Hippocampal formation (tissue), 2 donors: ENCODE measurements at places on chromosomes 1 and 21.
A peak's percentile ranks its signal among the peaks of the same experiment; 100 is the strongest.

DNA sequence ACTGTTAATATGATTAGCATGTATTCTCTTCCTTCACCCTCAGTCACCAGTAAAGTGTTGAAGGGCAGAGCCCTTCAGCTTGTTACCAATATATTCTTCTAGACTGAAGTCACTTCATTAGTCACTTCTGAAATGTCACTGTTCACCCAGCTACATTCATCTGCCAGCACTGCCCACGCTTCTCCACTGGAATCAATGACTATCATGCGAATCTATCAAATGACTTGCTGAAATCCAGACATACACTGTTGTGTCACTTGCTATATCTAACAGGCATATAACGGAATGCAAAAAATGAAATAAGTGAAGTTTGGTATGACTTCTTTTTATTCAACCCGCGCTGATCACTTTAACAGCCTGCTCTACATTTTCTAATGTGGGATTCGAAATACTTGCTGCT is 16.1 kb downstream of the FH start:
- DNase-seq = no peak

- DNase-seq = no peak
These were observed 153.3 kb downstream of the TOMM20 start for GRCh38 chr1:234975122-234975940.

DNA sequence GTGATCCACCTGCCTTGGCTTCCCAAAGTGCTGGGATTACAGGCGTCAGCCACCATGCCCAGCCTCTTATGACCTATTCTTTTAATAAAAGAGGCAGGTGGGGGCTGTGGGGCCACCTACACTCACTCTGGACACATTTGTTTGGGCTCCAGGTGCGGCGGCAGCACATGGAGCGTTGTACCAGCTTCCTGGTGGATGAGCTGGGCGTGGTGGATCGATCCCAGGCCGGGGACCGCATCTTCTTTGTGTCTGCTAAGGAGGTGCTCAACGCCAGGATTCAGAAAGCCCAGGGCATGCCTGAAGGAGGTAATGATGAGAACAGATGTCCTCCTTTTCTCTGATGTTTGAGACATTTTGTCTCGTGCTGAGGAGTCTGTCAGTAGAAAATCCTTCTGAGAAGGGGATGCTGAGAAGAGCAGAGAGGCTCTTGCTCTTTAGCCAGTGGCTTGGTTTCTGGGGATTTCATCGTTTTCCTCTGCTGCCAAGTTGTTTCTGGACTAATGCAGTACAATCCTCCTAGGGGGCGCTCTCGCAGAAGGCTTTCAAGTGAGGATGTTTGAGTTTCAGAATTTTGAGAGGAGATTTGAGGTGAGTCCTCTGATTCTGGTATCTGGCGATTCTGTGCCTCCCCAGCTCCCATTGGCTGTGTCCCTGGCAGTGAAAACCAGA is 17.9 kb upstream of the MIIP start:
- DNase-seq = peak; percentile 24

GRCh38 chr1:151799179-151800022 is 5.8 kb downstream of the LINGO4 start:
- no peak for DNase-seq

DNA sequence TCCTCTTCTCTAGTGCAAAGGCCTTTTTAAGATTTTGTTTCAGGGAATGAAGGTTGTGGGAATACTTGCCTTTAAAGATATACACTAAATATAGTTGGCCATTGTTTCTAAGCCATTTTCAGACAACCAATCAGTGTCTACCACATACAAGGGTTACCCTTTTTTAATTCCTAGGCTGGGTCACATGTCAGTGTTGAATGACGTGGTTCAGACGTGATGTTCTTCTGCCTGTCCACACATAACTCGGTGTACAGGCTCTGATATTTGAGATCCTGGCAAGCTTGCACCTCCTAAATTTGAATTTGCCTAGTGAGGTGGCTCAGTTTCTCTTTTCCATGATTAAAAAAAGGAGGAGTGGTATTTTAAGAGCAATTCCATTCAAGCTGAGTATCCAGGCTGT is 38.8 kb downstream of the DTL start:
- DNase-seq = no peak

- DNase-seq = no peak
These were observed 43.2 kb downstream of the GJA5 start for GRCh38 chr1:147717051-147717705.

GRCh38 chr1:228507961-228508652 is 20.9 kb downstream of the RNF187 start:
- DNase-seq = no peak

GRCh38 chr1:238370599-238370998 is 479.9 kb upstream of the ZP4 start:
- DNase-seq = no peak

DNA sequence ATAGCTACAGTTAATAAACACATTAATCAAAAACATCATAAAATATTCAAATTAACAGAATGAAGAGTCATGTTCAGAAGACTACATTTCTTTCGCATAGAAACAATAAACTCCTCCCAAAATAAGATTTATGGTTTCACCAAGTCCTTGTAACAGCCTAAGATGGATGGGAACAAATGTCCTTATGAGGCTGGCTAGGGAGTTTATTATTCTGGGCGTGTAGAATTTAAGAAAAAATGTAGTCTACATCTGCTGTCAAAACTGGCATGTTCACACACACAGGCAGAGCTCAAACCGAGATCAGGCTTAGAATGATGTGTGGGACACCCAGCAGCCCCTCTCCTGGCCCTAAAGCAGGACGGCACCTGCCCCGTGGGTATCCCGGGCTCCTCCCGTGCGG is 101.1 kb downstream of the NPHP4 start:
- no peak for DNase-seq

DNA sequence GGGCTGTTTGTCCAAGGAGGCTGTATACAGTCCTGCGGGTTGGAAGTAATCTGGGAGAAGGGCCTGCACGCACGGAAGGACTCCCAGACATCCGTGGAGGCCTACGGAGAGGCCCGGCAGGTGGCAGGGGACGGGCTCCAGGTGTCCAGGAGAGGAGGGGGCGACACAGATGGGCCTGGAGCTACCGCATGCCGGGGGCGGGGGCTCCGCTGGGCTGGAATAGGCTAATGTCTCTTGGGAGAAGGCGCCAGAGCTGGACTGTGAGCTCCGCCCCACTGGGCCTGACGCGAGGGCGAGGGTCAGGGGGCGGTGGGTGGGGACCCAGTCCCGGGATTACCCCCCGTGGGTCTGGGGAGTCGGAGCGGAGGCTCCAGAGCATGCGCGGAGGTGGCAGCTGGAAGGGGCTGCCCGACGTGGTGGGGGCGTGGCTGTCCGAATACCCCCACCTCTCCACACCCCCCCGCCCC is 659 bp downstream of the AGO1 start:
- peak; percentile 38 for DNase-seq

GRCh38 chr1:180255536-180256340 is 25.7 kb downstream of the LHX4 start:
- no peak for DNase-seq

GRCh38 chr1:176670853-176671252 is 207.9 kb downstream of the PAPPA2 start:
- no peak for DNase-seq

DNA sequence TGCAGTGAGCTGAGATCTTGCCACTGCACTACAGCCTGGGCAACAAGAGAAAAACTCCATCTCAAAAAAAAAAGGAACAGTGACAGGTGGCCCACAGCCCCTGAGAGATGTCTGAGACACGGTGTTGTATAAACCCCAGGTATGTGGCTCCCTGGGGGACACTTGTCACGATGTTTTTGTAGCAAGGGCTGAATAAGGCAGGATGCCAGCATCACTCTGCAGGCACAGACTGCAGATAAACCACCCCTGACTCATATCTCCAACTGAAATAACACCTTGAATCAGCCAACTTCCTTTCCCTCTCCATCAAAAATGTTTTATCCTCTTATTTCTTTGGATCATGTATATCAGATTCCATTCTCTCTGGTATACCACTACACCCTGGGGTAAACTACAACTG is 52.5 kb downstream of the NMNAT2 start:
- DNase-seq = no peak

DNA sequence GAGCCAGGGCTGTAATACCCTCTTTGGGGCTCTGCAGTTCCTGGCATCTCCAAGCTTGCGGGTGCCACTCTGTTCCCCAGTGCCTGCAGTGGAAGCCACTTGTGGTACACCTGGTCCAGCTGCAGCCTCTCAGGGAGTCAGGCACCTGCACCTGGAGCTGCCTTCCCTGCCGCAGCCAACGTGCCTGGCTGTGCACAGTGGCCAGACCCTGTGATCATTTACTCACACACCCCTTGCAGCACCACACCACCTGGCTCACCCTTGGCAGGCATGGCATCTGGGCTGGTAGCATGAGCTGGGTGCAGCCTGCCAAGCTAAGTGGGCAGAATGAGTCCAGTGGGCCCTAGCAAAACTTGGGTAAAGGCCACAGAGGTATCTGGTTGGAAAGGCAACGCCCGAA is 51.1 kb upstream of the NTPCR start:
- no peak for DNase-seq

DNA sequence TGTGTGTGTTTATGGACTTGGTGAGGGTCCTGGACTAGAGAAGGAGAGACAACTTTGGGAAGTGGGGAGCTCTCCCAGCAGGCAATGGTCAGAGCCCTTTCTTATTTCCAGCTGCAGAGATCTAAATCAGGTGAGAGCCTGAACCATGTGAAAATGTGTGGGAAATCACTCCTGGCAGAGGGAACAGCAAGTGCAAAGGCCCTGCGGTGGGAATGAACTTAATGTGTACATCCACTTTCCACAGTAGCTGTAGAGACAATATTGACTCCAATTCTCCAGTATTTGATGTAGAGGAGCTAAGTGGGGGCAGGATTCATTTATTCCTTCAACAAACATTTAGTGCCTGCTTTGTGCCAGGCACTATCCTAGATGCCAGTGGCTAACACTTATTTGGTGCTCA is 14.7 kb upstream of the POU3F1 start:
- no peak for DNase-seq

- DNase-seq = no peak
These were observed 16.5 kb downstream of the PRRX1 start for GRCh38 chr1:170680428-170680827.

DNA sequence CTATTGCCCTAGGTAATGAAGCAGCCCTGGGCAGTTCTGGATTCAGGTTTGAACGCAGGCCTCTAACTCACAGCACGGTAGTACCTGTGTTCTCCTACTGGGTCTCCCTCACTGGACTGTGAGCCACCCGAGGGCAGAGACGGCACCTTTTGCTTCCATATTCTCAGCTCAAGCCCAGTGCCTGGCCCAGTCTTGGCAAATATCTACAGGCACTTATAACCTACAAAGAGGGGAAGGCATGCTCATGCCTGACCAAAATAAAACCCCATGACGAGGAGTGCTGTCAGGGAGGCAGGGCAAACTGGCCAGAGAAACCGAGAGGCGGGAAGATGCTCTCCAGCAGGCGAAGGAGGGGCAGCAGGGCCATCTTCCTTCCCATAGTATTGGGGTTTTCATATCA is 91.1 kb downstream of the DDX20 start:
- no peak for DNase-seq

DNA sequence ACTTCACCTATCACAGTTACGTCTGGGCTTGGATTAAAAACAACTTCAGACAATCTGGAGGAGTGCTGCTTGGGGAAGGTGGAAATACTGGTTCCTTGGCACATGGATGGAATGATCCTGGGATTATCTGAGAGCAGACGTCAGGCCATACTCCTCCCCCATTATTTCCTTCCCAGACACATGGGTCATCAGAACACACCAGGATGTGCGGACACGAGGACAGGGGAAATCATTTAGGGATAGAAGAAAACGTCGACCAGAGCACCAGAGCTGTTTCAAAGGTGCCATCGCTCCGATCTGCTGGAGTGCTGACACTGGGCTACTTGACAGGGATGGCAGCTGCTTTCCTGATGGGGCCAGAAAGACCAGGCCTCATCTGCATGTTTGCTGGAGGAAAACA is 31.8 kb upstream of the ANGPTL7 start:
- no peak for DNase-seq

DNA sequence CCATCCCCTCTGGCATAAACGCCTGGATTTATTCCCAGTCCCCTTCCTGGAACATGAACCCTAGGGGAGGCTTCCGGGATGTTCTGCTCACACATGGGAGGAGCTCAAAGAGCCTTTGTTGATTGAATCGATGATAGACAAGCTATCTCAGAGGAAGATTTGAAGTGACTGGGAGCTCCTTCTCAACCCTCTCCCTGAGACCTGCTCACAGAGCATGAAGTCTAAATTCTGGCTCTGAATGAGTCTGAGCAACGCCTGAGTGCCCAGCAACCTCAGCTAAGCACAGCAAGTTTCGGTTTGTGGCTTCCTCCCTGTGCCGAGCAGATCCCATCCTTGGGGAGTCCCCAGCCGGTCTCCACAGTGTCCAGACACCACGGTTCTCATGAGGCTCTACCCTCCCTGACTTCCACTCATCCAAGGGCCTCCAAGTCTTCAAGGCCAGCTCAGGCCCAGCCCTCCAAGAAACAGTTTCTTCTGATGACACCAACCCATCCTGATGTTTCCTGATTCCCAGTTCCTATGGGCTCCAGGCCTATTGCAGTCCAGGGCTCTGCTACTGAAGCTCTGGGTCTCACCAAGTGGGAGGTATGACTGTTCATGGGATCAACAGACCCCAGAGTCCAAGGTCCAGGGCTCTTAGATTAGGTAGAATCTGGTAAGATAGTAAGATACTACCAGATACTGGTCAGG is 190.8 kb downstream of the DYRK1A start:
- no peak for DNase-seq

GRCh38 chr1:161382214-161383019 is 14.7 kb upstream of the CFAP126 start:
- no peak for DNase-seq

DNA sequence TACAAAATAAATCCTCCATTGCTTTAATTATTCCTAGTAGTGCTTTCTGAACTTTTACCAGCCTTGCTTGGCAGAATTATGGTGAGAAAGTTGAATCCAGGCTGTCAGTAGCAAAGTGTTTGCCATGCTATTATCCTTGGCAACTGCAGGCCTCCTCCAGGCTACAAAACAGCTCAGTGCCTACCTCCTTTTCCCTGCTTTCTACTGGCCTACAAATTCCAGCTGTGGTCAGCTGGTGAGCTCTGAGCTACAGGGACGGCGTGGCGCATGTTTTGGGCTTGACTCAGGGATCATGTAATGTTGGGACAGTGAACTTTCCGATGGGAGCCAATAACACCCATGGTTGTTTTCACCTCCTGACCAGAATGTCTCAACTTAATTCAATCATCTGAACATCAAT is 456.1 kb upstream of the ADAMTS5 start:
- DNase-seq = no peak

DNA sequence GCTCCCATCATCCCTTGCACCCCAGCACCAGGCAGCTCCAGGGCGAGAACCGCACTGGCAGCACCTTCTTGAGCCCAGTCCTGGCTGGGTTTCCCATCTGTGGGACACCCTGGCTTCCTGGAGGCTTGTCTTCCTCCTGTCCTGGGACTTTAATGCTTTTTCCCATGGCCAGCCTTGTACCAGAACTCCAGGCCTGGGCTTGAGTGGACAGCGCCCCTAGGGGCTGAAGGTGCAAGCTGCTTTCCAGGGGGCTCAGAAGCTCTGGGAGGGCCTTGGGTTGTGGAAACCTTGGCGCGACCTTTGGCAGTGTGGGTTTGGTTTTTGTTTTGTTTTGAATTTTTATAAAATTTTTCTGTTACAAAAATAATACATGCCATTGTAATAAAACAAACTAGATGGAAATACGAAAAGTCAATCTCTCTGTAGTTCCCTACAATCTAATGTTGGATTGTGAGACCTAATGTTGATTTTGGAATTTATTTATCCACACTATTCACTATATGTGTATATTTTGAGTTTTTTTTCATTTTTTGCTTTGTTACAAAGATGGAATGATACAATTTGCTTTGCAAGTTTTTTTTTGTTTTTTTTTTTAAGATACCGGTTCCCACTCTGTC is 33.8 kb upstream of the RPL11 start:
- no peak for DNase-seq

GRCh38 chr1:20404466-20404865 is 81.5 kb downstream of the CAMK2N1 start:
- DNase-seq = no peak

- peak; percentile 84 for DNase-seq
These were observed 43.8 kb downstream of the CAPN2 start for GRCh38 chr1:223755992-223756775.
